GM13976 (cell line): ENCODE measurements at places on chromosomes 1 and 21.

DNA sequence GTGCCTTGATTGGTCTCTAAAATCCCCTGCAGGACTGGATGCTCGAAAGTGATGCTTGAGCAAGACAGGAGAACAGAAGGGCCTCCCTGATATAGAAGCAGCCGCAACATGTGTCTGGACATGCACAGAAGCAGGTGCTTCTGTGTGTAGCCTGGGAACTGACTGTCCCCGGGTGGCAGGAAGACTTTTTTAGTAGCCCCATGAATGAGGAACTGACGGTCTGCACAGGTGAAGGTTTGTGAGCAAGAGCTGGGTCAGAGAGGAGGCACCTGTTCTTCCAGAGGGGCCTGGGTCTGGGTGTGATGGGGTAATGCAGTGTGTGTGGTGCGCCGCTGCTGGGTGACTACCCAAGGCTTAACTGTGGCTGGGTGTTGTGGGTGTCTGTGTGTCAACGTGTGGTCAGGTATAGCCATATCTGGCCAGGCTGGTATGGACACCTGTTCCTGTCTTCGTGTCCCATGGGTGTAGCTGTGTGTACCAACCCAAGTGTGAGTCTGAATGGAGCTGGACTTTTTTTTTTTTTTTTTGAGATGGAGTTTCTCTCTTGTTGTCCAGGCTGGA lies 39.1 kb upstream of the FOXO6 start:
- no peak for DNase-seq

GRCh38 chr1:190377991-190378390 lies 99.7 kb downstream of the BRINP3 start:
- DNase-seq = no peak

GRCh38 chr1:81699234-81699633 lies 101.5 kb upstream of the ADGRL2 start:
- no peak for DNase-seq

- DNase-seq = no peak
Observed at GRCh38 chr1:204150702-204151551, 917 bp downstream of the ETNK2 start.

GRCh38 chr1:26274801-26275425 lies 5.0 kb upstream of the SH3BGRL3 start:
- DNase-seq = no peak

GRCh38 chr1:88891951-88892340 lies 579 bp upstream of the GTF2B start:
- DNase-seq = no peak

GRCh38 chr1:89005286-89006151 lies 13.1 kb upstream of the KYAT3 start:
- DNase-seq = no peak

GRCh38 chr1:3366126-3367051 lies 88.1 kb upstream of the ARHGEF16 start:
- DNase-seq = no peak

- DNase-seq = no peak
Observed at GRCh38 chr1:155984341-155984740, 6.0 kb upstream of the ARHGEF2 start.

DNA sequence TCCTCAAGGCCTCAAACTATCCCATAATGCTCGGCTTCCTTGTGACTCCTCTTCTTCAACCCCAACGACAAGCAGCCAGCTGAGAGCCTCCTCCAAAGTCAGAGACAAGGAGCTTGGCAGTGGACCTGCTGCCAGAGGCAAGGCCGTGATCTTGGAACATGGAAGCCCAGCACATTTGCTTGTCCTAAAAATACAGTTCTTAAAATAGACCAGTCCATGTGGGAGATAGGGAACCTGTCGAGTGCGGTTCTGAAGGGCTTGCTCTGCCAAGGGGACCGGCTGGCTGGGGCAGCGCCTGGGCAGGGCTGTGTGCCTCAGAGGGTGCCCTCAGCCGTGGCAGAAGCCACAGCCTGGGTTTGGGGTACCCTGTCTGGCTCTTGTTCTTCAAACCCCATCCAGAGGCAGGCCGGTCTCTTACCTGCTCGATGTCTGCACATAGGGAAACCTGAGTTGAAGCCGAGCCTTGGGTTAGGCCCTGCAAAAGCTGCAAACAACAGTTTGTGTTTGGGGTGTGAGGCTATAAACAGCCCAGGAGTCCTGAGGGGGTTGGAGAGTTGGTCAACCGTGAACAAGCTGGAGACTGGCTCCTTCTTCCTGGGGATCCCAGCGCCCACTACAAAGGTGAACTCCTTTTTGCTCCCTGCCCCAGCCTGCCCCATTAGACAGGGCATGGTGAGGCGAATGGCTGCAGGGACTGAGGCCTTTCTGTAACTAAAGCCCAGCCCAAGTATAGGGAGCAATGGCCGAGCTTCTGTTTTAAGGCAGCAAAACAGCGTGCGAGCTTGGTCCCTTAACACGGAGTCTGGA lies 228.8 kb downstream of the CAMTA1 start:
- DNase-seq = no peak

GRCh38 chr1:24558902-24559791 lies 3.3 kb downstream of the NCMAP start:
- DNase-seq = no peak

GRCh38 chr1:234500269-234500668 lies 21.3 kb upstream of the TARBP1 start:
- no peak for DNase-seq

DNA sequence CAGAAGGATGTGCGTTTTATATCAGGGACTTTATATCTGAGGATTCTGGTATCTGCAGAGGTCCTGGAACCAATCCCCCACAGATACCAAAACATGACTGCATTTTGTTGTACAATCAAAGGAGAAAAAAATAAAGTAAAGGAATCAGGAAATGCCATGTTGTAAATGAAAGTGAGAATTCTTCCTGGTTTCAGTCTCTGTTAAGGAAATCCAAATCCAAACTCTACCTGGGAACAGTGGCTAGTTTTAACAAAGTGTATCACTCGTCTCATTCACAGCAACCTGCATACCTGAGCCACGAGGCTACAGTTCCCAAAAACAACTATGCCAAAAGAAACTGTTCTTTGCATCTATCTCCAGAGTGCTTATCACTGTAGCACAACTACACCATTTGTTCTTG lies 77.3 kb upstream of the ATF3 start:
- DNase-seq = no peak

GRCh38 chr1:12152113-12152891 lies 14.5 kb upstream of the TNFRSF1B start:
- DNase-seq = peak; percentile 81

DNA sequence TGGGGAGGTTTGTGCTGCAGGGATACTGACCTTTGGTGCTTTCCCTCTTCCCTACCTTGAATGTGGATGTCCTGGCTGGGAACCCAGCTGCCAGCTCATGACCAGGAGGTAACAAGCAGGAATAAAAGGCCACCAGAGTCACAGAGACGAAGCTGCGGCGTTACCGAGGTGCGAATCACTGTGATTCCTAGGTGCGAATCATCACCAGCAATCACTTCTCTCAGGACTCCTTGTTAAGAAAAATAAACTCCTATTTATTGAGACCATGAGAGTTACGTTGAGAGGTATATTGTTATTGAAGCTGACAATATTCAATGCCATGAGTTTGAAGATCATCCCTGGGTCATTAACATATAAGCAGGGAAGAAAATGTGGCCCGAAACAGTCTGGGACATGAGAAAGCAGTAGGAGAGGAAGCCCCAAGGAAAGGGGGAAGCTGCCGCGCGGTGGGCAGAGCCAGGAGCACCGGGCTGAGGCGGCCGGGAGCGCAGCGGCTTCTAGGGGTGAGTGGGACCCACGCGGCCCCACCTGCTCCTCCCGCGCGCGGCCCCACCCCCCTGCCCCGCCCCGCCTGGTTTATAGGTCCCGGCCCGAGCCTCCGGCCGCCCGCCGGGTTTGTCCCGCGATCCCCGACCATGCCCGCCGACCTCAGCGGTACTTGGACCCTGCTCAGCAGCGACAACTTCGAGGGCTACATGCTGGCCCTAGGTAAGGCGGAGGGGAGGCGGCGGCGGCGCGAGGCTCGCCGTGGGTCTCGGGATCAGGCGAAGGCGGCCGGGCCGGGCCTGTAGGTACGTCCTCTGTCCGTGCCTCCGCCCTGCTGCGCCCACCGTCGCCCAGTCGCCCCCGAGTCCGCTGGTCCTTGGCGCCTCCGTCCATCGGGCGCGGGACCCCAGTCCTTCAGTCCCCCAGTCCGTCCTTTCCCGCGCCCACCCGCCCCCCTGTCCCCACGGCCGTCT lies at the start of gene RBP7:
Gene RBP7, plus strand, starts transcription at position 605 of the 959 bp plus-strand sequence. Its CDS starts 31 bp downstream, at position 636.
- peak; percentile 60 for DNase-seq

GRCh38 chr1:206704226-206704625 lies 19.5 kb downstream of the MAPKAPK2 start:
- DNase-seq = no peak

GRCh38 chr1:159898527-159898926 lies 1.4 kb downstream of the CFAP45 start:
- DNase-seq = no peak

DNA sequence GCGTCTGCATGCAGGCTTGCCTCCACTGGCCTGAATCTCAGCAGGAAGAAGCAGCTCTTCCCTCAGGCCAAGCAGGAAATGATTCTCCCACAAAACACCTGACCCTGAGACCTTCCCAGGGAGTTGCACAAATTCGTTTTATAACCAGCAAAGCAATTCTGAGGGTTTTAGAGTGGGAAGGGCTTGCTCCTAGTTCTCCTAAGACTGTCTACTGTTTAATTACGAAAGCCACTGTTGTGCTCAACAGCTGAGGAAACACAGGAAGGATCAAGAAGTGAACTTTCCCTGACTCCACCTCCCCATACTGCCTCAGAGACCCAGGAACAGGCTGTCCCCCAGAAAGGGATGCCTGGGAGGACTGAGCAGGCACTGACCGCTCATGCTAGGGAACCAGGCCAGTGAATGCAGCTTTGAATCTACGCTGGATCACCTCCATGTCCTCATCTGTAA lies 37.0 kb upstream of the PUM1 start:
- DNase-seq = no peak

DNA sequence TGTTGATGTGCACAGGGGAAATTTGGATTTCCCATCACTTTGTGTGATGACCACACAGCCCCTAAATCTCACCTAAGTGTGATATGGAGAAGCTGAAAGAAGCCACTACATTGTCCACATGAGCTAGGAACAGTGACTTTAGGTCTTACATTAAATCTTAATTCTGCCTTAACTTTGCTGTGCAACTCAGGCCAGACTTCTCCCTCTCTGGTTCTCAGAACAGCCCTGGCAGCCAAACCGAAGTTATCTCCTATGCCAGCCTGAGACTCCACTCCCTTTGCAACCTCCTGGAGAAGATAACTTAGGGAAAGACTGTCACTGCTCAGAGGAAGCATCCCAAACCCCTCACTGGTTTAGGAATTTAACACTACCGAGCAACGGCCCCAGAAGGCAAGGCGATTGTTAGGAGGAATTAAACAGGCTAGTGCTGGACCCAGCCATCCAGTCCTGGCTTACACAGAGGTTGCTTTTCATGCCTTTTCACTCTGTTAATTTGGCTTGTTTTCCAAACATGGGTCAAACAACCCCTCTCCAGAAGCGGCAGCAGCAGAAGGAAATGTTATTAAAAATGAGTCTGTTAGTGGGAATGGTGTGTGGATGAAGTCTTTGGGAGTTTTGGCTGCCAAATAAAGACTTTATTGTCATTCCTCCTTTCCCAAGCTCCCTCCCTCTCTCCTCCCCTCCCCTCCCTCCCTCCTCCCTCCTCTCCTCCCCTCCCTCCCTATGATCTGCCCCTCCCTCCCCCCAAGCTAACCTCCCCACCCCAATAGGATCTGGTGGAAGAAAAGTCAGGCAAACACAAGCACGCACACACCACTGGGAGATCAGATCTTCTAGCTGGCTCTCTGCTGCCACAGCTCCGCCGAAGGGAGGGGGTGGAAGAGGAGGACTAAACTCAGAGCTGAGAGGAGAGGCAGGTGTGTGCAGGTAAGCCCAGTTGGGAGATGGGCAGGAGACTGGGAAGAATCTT lies at the start of gene PRELP:
Gene PRELP, plus strand, starts transcription at position 795 of the 970 bp plus-strand sequence. CDS start 7,379 bp downstream, outside the sequence.
- DNase-seq = no peak

DNA sequence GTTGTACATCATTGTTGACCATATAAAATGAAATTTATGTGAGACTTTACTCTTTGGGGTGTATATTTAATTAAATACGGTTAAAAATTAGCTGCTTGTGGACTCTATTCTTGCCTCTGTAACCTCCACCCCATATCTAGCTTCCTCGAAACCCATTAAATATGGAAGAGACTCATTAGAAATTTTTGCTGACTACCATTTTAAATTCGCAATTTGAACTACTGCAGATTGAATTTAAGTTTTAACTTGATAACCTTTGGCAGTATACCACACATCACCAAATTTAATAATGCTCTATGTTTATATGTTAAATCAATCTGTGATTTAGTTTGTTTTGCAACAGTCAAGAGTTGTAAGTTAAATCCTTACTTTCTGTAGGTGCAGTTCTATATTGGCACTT lies 88.5 kb upstream of the QSOX1 start:
- DNase-seq = no peak

DNA sequence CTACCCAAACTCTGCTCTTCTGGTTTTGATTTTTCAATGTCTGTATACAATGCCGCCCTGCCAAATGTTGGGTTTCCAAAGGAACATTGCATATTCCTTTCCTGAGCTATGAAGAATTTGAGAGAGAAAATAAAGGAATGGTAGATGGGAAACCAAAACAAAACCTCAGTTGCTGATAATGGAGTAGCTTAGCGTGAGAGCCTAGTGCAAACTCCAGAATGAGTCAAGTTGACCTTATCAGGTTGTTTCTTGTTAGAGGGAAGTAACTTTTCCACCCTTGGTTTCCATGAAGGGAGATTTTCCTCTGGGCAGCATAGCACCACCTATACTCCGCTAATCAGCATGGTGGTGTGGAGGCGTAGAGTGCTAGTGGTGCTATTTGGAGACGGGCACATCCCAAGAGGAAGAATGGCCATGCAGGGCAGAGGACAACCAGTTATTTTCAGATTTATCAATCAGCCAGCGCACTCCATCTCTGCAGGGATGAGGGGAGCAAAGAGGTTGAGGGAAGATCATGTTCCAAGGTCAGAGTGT lies 51.6 kb downstream of the BACH1 start:
- DNase-seq = no peak

- DNase-seq = peak; percentile 57
Observed at GRCh38 chr1:235022981-235023710, 105.5 kb downstream of the TOMM20 start.

DNA sequence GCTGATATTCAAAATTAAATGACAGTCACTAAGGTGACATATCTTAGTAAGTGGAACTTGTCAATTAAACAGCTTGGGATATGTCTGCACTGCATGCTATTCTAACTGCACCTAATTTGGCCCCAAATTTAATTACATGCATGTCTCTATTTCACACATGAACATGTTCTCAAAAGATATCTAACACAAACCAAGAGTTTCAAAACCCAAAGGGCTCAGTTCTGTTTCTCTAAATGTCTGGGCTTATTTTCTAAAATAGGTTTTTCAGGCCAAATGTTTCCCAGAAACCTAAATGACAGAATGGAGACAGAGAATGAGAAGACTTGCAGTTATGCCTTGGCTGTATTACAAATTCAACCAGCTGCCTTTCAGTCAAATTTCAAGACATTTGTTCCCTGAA lies 11.3 kb downstream of the RAB29 start:
- DNase-seq = no peak

- no peak for DNase-seq
Observed at GRCh38 chr21:17519965-17520609, 7.2 kb downstream of the CXADR start.
